ENCODE measurements at places on chromosomes 12 and 14.
A peak's percentile ranks its signal among the peaks of the same experiment; 100 is the strongest.

DNA sequence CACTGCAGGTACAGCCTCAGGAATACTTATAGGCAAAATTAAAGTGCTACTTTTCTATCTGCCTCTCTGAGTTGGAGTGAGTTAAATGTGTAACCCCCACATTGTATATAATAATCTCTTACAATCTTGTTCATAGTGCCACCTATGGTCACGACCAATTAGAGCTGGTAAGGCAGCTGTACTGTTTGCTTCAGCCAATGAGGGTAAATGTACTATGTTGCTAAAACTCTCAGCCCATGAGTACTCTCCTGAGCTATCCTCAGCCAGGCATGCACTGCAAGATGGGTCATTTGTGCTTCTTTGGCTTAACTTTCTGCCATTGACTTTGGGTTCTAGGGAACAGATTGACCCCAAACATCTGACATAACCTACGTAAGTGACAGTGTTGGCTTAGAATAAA is 15.0 kb upstream of the MDM2 start:
- no peak for DNase-seq

DNA sequence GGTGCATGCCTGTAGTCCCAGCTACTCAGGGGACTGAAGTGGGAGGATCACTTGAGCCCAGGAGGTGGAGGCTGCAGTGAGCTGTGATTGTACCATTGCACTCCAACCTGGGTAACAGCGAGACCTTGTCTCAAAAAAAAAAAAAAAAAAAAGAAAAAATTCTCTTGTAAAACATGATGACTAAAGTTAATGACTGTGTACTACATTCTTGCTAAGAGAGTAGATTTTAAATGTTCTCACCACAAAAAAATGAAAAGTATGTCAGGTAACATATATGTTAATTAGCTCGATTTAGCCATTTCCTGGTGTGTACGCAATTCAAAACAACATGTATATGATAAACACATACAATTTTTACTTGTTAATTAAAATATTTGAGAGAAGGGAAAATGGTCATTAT is 480.7 kb upstream of the RGS6 start:
- DNase-seq = no peak

- no peak for DNase-seq
Measured at GRCh38 chr12:124809878-124810277, 53.8 kb downstream of the SCARB1 start.

- DNase-seq = no peak
Measured at GRCh38 chr12:130147875-130148596, 14.2 kb upstream of the FZD10 start.

- DNase-seq = no peak
Measured at GRCh38 chr14:68994056-68994455, 15.0 kb upstream of the ACTN1 start.

- DNase-seq = no peak
Measured at GRCh38 chr14:89007906-89008305, 183.5 kb downstream of the TTC8 start.

DNA sequence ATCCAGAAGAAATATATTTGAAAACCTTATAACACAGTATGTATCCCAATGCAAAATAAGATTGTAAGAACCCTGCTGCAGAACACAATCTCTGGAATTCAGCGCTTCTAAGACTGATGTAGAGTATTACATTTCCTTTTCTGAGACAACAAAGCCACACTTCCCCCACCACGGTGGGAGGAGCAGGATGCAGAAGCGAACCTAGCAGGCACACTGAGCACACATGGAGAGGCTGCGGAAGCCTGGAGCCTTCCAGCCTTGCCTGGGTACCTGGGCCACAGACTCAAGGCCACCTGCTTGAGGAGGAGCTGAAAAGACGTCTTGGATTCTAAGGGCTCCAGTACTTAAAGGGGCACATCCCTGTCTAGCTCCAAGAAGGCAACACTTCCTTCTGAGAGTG is 46.4 kb downstream of the TCHP start:
- no peak for DNase-seq

DNA sequence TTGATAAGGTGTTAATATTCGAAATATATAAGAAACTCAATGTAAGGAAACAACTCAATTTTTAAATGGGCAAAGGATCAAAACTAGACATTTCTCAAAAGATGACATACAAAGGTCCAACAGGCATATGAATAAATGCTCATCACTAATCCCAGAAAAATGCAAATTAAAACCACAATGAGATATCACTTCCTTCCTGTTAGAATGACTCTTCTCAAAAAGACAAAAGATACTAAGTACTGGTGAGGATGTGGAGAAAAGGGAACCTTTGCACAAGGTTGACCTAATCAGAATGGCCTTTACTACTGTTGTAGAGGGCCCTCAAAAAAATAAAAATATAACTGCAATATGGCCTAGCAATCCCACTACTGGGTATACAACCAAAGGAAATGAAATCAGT is 383.4 kb downstream of the KCNH5 start:
- DNase-seq = no peak

DNA sequence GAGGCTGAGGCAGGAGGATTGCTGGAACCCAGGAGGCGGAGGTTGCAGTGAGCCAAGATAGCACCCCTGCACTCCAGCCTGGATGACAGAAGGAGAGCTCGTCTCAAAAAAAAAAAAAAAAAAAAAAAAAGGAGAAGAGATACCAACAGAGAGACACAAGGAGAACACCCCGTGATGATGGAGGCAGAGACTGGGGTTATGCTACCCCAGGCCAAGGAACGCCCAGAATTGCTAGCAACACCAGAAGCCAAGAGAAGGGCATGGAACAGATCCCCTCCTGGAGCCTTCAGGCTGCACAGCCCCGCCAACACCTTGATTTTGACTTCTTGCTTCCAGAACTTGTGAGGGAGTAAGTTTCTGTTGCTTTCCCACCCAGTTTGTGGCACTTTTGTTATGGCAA is 148.0 kb upstream of the FOXN3 start:
- no peak for DNase-seq

DNA sequence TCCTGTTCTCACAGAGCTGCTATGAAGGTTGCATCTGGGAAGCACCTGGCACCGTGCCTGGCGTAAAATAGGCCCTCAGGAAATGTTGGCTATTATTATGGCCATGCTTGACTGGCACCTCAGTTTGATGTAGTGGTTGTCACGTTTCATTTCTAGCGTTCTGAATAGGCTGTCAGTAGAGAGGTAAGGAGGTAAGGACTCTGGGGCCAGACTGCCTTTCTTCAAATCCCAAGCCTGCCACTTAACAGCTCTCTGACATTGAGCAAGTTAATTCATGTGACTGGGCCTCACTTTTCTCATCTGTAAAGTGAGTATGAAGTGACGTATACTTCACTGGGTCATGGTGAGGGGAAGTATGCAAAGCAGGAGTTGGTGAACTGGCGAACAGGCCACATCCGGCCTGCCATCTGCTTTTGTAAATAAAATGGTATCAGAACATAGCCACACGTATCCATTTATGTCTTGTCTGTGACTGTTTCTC is 196.2 kb downstream of the CACNA1C start:
- no peak for DNase-seq

DNA sequence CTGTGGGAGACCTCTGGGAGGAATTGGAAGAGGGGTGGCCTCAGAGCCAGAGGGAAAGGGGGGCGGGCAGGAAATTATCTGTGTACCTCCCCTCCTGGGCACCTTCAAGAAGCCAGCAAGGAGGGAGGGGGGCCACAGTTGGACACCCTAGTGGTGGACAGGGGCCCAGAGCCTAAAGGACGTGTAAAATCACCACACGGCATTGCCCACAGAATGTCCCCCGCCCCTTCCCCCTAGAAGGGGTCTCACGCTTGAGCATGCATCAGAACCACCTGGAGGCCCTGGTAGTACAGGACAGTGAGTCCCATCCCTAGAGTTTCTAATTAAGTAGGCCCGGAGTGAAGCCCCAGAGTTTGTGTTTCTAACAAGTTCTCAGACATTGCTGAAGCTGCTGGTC is 8.2 kb downstream of the ENDOU start:
- no peak for DNase-seq

GRCh38 chr12:83559650-83560049 is 872.9 kb downstream of the TMTC2 start:
- no peak for DNase-seq

GRCh38 chr12:107080299-107080698 is 13.1 kb downstream of the CRY1 start:
- DNase-seq = no peak

GRCh38 chr14:23077962-23078361 is 17.0 kb downstream of the ACIN1 start:
- DNase-seq = no peak

GRCh38 chr12:128914908-128915563 is 61.8 kb downstream of the GLT1D1 start:
- DNase-seq = no peak

DNA sequence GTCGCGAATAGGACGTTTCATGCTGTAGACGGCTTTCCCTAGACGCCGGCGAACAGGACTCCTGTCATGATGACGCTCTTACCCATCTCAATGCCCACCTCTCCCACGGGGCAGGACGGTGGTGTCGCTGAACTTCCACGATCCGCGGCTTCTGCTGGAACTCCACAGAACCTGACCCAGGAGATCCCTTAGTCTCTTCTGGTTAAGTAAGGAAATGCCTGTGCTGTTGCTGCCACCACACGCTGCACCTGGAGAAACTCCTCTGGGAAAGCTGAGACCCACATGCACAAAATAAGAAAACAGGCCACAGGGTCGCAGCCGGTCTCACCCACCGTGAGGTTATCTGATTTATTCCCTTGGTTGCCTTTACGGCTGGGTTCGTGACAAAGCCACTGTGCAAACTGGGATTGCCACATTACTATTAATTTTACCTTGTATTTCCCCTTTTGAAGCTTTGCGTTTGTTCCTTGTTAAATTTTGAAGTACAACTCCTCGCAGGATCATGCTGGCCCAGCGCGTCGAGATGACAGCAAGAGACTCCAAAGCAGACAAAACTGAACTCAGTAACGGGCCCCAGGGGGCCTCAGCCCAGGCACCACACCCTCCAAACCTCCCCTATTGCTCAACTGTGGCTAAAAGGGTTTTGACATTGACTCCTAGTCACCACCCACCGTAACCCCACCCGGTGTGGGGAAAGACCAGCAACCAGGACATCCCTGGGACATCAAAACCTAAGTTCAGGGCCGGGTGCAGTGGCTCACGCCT is 9.2 kb upstream of the MMP17 start:
- no peak for DNase-seq

DNA sequence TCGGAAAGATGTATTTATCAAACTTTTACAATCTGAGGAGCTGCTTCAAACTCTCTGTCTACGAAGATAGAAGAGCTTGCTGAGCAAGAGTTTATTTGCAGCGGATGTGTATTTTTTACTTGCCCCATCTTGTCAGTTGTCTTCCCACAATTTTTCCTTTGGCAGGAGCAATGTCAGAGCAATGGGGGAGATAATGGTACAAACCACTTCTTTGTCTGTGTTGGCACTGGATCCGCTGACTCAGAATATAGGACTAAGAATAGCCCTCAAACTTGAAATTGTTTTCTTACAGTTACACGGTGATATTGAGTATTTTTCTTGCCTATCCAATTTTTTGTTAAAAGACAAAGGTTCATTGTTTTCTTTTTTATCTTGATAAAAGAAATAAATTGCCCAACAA is 27.6 kb downstream of the HELB start:
- no peak for DNase-seq

GRCh38 chr14:23034498-23035302 is at the start of gene PSMB5:
Gene PSMB5 (minus strand): TSS chr14:23034900. CDS start chr14:23034881, 19 bp downstream.
- peak; percentile 90 for DNase-seq

- DNase-seq = no peak
Measured at GRCh38 chr14:72614365-72614764, 279.5 kb downstream of the DPF3 start.

GRCh38 chr14:56949828-56950227 is 139.5 kb upstream of the OTX2 start:
- no peak for DNase-seq

- no peak for DNase-seq
Measured at GRCh38 chr14:73180385-73180805, 44.1 kb downstream of the PSEN1 start.

GRCh38 chr14:51023964-51024363 is 70.9 kb downstream of the TRIM9 start:
- DNase-seq = no peak

Measured in right forelimb (tissue), 1 donor.